ENCODE measurements at places on chromosomes 12 and 14.

GRCh38 chr12:6700646-6701051 is at the start of gene PIANP:
Gene PIANP (minus strand): TSS chr12:6700815. CDS start chr12:6698061, 2,754 bp downstream.
- peak; percentile 55 for DNase-seq

DNA sequence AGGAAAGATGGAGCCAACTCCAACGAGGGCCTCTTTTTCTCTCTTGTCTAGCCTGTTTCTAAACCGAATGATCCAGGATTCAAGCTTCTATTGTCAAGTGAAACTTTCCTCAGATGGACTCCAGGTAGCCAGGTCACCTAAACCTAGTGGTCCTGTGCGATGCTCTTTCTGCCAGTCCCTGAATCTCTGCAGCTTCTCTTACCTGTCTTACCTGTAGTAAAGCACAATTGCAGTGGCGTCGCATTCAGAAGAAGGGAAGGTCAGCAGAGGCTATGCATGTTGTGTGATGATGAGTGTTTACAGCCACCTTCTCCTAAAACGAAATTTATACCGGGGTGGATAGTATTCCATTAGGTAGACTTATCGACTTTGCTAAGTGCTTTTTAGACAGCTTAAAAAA is 47.4 kb upstream of the TRAF3 start:
- DNase-seq, result no peak

DNA sequence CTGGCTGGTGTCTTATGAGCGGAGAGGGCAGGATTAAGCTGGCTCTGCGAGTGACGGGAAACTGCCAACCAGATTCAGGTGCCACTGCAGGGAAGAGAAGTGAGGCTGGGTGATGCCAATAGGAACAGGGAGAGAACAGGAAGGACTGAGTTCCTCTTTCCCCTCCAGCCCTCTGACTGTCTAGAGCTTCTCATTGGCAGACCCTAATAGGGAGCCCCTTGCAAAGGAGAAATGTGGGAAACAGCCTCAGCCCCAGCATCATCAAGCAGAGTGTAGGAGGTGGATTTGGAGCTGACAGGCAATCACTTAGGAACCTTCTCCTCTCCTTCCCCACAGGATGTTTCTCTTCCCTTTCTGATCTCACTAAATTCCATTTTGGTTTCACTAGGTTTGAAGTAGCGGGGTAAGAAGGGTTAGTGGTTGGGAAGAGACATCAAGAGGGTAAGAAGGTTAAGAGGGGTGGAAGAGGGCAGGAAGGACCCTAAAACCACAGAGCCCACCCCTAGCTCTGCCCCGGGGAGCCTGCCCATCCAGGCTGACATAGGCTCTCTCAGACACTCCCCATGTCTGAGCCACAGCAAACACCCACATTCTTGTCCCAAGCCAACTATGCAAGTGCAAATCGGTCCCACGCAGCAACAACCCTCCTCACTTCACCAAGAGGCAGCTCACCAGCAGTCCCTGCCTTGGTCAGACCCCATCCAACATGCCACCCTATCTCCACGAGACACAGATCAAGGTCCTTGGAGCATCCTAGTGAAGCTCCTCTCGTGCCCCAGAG is 111.1 kb downstream of the STAB2 start:
- no peak for DNase-seq

DNA sequence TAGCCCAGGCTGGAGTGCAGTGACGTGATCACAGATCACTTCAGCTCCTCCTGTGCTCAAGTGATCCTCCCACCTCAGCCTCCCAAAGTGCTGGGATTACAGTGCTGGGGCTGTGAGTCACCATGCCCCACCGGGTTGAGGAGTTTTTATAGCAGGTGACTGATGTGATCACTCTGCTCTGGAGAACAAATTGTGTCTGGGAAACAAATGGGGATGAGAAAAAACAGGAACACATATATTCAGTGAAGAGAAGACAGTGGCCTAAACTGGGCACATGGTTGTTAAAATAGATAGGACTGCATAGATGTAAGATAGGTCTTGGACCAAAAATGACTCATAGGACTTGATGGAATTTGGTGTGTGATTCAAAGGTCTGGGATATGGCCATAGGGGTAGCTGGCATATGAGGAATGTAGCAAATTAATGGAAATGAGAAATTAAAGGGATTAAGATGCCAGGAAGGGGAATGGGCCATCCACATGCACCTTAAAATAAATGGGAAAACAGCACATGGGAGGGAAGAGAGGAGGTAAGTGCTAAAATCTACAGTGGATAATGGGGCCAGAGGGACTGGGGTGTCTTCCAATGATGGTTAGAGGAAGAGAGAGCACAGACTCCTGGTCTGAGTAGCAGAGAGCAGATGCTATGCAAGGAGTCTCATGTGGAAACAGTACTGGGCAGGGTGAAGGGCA is 11.2 kb downstream of the BCAT1 start:
- no peak for DNase-seq

DNA sequence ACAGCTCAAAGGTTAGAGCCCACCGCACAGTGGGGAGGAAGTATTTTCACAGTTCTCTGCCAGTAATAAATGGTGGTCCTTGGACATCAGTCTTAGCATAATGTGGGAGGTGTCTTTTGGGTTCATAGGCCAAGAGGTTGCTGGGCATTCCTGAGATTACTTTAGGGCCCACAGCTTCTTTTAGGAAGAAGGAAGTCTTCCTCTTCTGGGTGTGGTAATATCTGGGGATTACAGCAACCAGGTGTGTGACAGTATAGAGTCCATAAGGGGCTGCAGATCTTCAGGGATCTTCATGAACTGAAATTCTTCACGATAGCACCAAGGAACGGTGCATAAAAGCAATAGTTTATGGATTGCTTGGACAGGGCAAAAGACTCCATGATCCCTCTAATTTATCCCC is 56.2 kb upstream of the PTGR2 start:
- no peak for DNase-seq

GRCh38 chr12:6432991-6433390 is 11.8 kb upstream of the CD27 start:
- DNase-seq, result no peak

GRCh38 chr12:23066095-23066494 is 441.1 kb downstream of the ETNK1 start:
- DNase-seq, result no peak

DNA sequence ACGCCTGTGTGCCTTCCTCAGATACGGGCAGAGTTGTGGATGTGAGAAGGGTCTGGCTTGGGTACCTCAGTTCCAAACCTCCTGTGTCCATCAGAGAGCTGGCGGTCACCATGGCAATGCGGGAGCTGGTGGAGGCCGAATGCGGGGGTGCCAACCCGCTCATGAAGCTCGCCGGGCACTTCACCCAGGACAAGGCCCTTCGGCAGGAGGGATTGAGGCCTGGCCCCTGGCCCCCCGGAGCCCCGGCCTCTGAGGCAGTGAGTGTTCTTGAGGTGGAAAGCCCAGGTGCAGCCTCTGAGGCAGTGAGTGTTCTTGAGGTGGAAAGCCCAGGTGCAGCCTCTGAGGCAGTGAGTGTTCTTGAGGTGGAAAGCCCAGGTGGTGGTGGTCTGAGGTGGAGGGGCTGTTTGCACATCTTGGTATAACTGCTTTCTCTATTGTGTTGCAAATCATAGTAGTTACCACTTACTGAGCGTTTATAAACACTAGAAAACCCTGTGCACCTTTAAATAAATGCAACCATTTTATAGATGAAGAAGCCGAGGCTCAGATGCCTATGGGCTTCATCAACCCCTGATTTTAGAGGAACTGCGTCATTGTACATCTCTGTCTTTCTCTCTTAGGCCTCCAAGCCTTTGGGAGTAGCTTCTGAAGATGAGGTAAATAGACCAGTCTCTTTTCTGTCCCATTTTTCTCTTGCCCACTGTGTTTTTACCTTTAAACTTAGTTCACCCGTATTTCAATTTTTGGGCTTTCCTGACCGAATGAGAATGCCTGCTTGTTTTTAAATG is 976 bp downstream of the PEX5 start:
- DNase-seq, result no peak

GRCh38 chr14:50037852-50038251 is 78.5 kb downstream of the VCPKMT start:
- DNase-seq, result no peak

DNA sequence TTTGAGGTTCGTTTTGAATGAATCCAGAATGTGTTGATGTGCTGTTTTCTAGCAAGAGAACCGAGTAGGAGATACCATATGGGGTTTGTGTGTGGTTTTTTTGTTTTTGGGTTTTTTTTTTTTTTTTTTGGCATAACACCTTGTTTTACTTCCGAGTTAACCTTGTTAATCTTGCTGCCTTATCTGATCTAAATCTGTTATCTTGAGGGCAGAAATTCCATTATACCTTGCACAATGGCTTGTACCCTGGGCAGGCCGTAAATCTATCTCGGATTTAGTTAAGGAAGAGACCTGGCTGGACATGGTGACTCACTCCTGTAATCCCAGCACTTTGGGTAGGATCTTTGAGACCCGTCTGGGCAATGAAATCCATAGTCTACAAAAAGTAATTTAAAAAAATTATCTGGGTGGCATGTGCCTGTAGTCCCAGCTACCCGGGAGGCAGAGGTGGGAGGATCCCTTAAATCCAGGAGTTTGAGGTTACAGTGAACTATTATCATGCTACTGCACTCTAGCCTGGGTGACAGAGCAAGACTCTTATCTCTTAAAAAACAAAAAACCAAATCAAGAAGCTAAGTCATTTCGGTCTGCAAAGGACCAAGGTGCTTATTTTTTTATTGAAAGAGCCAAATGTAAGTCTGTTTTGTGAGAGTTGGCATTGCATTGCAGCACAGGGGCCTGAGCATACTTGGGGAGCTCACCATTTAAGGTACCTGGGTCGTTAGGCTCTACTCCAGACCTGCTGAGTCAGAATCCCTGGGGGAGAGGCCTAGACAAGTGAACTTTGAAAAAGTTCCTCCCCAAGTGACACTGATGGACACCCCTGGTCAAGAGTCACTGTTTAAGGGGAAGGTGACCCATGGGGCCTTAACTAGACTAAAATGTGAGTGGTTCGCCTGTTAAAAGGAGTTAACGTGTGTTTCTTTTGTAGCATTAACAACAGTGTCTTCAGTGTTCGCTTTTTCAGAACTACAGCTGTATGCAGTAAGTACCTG is 6.7 kb downstream of the DLST start:
- DNase-seq, result no peak

- DNase-seq, result no peak
These were observed 547 bp upstream of the PYGL start for GRCh38 chr14:50944647-50945413.

GRCh38 chr12:104752881-104753280 is 205.2 kb downstream of the SLC41A2 start:
- DNase-seq, result no peak

- DNase-seq, result peak; percentile 20
These were observed at the start of gene TPH2 for GRCh38 chr12:71938728-71939385. Gene TPH2 (plus strand): TSS chr12:71938845. CDS start chr12:71938987, 142 bp downstream.

DNA sequence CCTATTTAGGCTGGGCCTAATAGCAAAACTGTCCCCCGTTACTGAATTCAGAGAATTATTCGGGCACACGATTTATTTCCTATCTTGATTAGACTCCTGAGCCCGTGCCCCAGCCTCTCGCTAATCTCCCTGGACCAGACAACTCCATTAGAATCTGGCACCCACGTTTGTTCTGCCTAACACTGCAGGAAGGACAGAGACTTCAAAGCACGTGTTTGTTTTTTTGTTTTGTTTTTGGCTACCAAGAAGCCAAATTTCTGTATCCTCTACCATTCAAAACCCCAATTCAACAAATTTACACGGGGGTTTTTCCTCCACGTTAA is 4.8 kb downstream of the USP44 start:
- no peak for DNase-seq

GRCh38 chr12:25629341-25629740 is 76.3 kb upstream of the LMNTD1 start:
- no peak for DNase-seq

- no peak for DNase-seq
These were observed 18.8 kb upstream of the HHIPL1 start for GRCh38 chr14:99626041-99626648.

- DNase-seq, result no peak
These were observed 163.0 kb upstream of the FRMD6 start for GRCh38 chr14:51488569-51489220.

DNA sequence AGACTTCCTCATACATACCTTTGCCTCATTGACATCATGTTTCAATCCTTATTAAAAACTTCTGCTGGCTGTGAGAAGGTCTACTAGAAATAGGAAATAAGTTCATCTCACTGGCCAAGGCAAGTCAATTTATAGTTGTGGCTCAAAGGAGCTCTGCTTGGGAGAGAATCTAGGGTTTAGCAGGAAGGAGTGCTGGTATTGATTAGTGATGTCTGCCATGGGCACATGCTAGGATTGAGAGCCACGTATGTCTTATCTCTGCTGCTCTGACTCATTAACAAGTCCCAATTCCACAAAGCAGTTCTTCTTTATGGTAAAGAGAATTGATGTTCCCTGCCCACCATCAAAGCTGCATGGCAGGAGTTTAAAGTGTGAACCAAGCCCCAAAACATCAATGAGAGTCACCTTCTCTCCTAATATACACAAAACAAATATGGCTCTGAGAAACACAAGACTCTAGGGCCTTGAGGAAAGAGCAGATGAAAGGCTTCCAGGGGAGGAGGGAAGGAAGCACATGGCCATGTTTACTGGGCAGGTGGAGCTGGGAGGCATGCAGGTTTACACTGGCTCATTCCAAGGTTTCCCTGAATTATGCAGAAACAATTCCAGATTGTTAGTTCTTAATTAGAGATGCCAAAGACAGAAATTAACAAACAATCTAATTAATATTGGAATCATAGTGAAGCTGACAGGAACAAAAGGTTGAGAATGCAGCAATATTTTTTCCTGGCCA is 931.9 kb upstream of the TMEM132C start:
- no peak for DNase-seq

DNA sequence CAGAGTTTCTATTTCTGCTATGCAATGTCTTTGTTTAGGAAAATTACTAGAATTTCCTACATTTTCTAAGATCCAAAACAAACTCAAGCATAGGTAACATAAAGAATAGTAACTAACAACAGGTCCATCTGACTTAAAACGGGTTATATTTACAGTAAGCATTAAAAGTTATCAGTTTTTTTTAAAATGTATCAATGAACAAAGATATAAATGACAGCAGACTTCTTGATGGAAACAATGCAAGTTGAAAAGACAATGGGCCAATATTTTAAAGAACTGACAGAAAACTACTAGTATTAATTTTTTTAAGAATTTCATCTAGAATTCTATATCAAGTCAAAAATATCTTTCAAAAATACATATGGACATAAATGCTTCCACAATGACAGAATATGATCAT is 367.1 kb upstream of the MGAT4C start:
- no peak for DNase-seq

DNA sequence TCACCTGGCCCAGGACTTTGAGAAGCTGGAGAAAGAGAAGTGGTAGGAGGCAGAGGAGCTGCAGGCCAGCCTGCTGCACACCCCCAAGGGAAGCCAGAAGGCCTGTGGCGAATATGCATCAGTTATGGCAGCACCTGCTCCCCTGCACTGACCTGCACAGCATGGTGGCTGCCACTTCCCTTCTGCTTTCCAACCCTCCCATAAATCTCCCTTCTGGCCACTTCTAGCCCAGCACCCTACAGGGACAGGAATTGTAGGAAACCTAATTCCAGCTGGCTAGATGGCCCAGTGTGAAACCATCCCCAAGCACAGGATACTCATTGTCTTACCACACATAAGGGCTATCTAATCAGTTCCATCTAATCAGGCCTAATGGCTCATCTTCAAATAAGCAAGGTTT is 136.3 kb downstream of the TBX3 start:
- DNase-seq, result no peak

All from skin of body (tissue), 3 donors.